ENCODE measurements at places on chromosomes 7 and 10.

DNA sequence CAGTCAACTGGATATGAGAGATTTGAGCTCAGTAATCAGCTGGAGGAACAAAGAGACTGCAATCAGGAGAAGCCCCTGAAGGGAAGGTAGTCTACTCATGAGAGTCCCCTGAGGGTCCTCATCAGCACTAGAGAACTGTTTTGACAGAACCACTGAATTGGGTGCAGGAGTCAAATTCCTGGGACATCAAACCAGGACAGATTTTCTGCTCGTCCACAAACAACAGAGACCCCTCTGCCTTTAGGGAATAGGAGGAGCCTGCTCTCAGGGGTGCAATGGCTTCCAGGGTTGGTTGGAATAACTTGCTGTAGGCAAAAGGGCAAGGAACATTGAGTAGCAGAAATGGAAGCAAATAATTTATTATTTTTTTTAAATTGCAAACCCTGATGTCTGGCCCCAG is 21.9 kb upstream of the NEUROD6 start:
- H3K27me3 ChIP-seq, result no peaks in the 10 kb centered on the region
- DNase-seq, result no peak
- H3K36me3 ChIP-seq, result no peaks in the 10 kb centered on the region
- no peaks in the 10 kb centered on the region for H3K4me1 ChIP-seq
- H3K4me3 ChIP-seq, result no peak overlapping the region

DNA sequence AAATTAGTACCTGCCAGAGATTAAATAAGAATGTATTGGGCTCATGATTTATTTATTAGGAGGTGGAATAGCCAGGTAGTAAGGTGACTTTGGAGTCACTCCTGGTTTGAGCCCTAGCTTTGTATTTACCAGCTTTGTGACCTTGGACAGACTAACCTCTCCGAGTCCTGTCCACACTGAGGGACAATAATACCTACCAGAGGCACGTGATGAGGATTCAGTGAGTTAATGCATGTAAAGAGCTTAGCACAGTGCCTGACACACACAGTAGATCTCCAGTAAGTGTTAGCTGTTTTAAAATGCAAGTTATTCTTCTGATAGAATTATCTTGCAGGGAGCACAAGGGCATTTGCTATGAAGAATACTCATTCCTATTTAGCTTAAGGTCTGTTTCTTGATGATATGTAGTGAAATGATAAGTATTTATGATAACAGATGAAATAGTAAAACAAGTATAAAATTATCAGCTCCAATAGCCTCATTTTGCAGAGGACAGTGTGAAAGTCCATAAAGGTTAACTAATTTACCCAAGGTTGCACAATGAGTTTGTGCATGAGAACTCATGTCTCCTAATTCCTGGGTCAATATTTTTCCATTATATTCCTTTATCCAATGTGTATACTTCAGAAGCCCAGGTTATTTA is 36.4 kb downstream of the RABGEF1 start:
- peaks cover 45% of the 10 kb centered on the region for H3K36me3 ChIP-seq
- no peak overlapping the region for H3K4me3 ChIP-seq
- no peak for DNase-seq
- H3K4me1 ChIP-seq, result peaks cover 8% of the 10 kb centered on the region
- H3K27me3 ChIP-seq, result no peaks in the 10 kb centered on the region

GRCh38 chr7:116955801-116956476 is 2.6 kb downstream of the ST7 start:
- peaks cover 23% of the 10 kb centered on the region for H3K4me1 ChIP-seq
- H3K4me3 ChIP-seq, result no peak overlapping the region
- no peaks in the 10 kb centered on the region for H3K27me3 ChIP-seq
- DNase-seq, result no peak

DNA sequence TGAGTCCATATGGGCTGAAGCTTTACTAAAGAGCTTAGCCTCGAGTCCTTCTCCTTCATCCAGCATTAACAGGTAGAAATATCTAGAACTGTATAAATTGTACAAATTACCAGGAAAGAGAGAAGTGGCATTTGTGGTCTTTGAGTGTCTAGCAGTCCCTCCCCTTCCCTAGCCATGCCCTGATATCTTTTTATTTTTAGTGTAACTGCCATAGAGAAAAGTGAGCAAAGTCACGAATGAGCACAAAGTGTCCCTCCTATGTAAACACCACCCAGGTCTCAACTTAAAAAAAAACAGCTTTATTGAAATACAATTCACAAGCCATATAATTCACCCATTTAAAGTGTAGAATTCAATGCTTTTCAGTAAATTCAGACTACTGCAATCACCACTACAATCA is 339.0 kb upstream of the ZMIZ1 start:
- H3K27ac ChIP-seq, result no peak overlapping the region
- peaks cover 15% of the 10 kb centered on the region for H3K27me3 ChIP-seq
- no peak overlapping the region for H3K4me3 ChIP-seq
- no peak for DNase-seq
- no peaks in the 10 kb centered on the region for H3K4me1 ChIP-seq
